ENCODE measurements at places on chromosomes 2 and 18. TPM values are rescaled to one million over a fixed set of nuclear protein-coding genes. Genes with fewer than 3 reads are reported as not detected.

The RASGRP3 gene
- 12.2 TPM for total RNA-seq

The LHCGR gene
- total RNA-seq, result not detected

The GBX2 gene
- 2.4 TPM for total RNA-seq

The AOX1 gene
- 0.79 TPM for total RNA-seq

The IL1F10 gene
- total RNA-seq, result not detected

GRCh38 chr18:70355620-70356385 lies 67.0 kb downstream of the SOCS6 start:
- DNase-seq, result no peak

DNA sequence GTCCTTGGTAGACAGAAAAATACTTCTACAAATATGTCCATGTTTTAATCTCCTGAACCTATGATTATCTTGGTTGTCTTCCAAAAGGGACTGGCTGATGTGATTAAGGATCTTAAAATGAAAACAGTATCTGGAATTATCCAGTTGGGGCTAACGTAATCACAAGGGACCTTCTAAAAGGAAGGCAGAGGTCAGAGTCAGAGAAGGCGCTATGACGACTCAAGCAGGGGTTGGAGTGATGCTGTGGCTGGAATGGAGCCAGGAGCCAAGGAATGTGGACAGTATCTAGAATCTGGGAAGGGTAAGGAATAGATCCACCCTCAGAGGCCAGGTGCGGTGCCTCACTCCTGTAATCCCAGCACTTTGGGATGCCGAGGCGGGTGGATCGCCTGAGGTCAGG lies 4.2 kb upstream of the USP14 start:
- no peak for DNase-seq

DNA sequence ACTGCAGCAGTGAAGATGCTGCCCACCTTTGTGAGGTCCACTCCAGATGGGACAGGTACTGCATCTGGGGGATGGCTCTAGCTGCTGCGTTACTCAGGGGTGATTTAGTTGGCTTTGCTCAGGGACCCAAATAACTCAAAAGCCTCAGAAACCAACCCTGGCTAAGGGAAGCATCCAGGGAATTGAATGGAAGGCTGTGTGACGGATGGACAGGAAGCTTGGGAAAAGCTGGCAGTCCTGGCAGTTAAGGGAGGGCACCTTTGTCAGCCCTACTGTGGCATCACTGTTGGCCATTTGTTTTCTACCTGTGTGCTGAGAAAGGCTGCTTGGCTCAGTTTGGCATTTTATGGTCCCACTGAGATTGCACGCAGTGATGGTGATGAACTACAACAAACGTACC lies 20.5 kb downstream of the HK2 start:
- DNase-seq, result no peak

DNA sequence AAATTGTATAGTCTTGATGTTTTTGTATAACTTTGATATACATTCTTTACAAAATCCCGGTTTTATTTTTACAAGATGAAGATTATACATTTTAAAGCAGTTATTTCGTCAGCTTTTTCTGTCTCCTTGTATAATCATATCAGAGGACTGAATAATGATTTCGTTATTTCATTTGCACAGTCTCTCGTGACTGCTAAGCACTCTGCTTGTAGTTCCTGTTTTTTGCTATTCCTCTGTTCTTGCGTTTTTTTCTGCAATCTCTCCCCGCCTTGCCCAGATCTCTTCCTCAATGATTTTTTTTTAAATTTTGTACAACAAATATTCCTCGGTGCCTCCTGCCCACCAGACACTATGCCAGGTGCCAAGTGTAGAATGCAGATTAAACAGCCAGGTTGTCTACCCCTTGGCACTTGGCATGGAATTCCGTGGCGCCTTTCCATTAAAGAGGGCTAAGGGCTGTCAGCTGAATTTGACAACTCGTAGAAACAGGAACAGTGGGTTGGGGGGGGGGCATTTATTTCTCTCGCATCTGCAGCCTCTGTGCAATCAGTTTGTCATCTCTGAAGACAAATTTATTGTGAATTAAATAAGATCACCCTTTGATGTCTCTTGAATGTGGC lies 69.6 kb downstream of the KLHL29 start:
- DNase-seq, result no peak

- DNase-seq, result no peak
These were observed 506.1 kb upstream of the FAM98A start for GRCh38 chr2:34105006-34105767.

DNA sequence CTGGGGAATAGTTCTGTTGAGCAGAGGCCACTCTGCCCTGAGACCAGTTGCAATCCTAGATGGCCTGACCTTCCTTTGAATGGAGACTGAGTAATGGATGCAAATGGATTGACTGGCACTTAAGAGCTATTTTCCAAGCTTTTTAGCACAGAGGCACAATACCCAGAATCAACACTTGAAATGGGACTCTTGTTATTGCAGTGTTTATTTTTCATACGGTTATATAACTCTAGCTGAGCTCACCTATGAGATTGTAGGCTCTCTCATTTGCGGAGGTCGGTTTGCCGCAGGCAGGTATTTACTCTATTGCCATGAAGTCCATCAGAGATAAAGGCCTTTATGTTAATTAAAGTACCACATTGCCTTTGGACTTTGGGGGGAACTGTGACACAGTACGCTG lies 422.3 kb upstream of the CELF4 start:
- no peak for DNase-seq

- DNase-seq, result no peak
These were observed 17.8 kb upstream of the TMEM18 start for GRCh38 chr2:694906-695510.

DNA sequence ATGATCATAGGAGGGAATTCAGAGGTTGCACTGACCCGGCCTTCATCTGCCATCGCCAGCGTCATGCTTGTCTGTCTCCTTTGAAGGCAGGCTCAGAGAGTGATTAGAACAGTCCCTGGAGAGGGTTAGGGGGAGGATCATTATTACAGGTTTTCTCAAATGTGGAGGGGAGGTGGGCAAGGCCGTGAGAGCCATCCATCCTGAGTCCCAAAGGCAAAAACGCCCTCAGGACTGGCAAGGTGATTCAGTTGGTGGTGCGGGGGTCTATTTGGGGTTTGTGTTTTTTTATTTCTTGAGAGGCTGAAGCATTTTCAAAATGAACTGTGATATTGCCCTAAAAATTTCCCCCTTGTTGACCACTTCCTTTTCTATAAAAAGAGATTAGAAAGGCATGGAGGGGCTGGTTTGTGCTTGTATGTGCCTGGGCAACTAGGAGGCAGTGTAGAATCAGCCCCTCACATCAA lies 39.3 kb upstream of the GYPC start:
- no peak for DNase-seq

- DNase-seq, result no peak
These were observed 314.5 kb upstream of the MMADHC start for GRCh38 chr2:149902081-149902480.

DNA sequence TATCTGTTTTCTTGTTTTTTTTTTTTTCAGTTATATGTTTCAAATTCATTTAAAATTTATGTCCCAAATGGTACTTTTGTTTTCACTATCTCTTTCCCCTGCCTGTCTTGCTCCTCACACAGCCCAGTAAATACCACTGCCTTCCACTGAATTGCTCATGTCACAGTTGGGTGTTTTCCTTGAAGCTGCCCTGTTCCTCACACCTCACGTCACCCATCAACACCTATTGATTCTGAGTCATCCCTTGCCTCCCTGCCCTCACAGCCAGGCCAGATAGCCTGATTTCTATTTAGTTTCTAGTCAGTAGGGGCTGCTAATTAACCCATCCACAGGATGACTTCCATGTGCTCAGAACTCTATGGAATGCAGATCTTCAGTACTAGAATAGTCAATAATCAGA lies 25.3 kb downstream of the FSHR start:
- DNase-seq, result no peak

DNA sequence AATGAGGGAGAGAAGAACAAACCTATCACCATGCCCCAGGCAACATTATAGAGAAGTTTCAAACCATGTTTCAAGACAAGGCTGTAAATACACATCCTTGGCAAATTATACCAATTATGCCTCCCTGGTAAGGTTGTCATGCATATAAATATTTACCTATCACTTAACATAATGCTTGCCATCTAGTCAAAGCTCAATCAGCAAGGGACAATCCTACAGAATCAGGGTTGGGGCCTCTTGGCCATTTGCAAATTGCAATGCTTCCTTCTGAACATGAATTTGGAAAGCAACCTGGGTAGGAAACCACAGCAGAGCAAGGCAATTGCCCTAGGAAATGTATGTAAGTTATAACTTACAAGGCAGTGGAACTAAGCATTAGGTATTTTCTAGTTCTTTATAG lies 907.2 kb upstream of the CDH2 start:
- DNase-seq, result no peak

DNA sequence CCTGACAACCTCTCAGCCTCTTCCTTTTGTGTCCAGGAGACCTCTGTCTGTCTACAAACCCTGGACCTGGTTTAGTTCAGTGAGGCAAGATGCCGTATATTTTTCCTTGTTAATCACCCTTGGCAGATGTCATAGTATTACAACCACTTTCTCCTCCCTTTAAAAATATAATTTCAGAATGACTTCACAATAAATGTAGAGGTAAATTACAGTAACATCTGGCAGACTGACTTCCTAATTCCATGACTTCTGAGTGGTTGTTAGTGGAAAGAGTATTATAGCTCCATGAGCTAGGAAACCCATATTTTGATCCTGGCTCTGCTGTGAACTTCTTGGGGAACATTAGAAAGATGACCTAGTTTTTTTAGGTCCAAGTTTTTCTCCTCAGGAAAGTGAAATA lies 39.5 kb downstream of the SPATS2L start:
- no peak for DNase-seq

GRCh38 chr2:28400419-28400818 lies 7.8 kb downstream of the FOSL2 start:
- no peak for DNase-seq

All from Caco-2 (cell line).